ENCODE measurements at places on chromosomes 11 and 22.

- no peak for DNase-seq
Observed at GRCh38 chr11:35848616-35849015, 95.2 kb upstream of the LDLRAD3 start.

- DNase-seq, result peak; percentile 47
Observed at GRCh38 chr11:1260023-1260501, 37.2 kb downstream of the MUC5B start.

- DNase-seq, result no peak
Observed at GRCh38 chr11:28675183-28675582, 567.0 kb downstream of the METTL15 start.

DNA sequence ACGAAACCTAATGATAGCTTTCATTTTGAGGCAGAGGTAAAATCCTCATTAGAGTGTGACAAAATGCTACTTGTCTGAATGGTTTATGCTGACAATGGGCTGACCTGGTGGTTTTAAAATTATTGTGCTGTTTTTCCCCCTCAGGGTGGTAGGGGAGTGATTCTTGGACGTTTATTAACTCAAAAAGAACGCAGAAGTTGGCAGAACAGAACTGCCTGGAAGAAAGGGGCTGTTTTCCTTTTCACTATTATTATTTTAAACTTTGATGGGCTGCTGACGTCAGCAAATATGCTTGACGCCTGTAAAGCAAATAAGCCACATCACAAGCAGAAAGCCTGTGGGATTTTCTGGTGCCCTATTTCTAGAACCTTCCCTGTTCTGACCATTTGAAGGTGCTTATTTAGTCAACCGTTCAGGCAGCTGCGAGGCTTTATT, 4.0 kb downstream of the RASSF10 start:
- no peak for DNase-seq

GRCh38 chr11:8671651-8672062, 10.8 kb downstream of the TRIM66 start:
- no peak for DNase-seq

- DNase-seq, result no peak
Observed at GRCh38 chr11:61002598-61002997, 31.1 kb downstream of the CD6 start.

- DNase-seq, result no peak
Observed at GRCh38 chr11:108963118-108963517, 298.2 kb downstream of the DDX10 start.

Measured in CD4-positive, alpha-beta T cell treated with Interleukin-4 for 1 hour (primary cell).